Cerebellum (tissue), 4 donors: ENCODE measurements at places on chromosomes 5 and 9.

DNA sequence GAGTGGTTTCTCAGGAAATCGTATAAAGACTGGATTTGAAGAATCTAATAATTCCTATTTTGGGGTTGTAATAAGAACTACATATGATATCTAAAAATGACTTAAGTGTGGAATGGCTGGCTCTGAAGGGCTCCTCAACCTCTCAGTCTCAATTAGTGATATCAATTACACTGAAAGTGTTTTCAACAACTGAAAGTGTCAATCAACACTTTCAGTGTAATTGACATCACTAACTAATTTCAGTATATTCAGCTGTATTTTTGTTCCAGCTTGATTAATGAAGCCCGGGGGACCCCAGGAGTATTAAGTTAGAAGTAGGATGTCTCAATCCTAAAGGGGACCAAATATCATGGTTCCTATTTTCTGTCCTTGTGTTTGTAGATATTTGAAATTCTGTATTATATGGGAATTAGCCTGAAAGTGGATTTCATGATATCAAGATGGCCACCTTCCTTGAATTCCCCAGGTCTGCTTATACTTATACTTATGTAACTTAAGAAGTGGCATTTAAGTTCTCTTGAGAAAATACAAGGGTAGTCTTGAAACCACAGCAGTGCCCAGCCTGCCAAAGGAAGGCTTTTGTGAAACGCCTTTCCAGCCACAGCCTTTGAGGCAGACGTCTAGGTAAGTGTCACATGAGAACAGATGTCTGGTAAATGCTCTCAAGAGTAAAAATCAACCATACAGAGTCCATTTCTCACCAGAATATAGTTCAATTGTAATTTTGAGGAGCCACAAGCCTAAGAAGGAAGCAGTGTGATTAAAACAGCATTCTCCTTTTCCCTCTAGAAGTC is 4.6 kb downstream of the BASP1 start:
- DNase-seq: no peak

- no peak for DNase-seq
Observed at GRCh38 chr9:4509590-4509984, 19.3 kb downstream of the SLC1A1 start.

- no peak for DNase-seq
Observed at GRCh38 chr9:108652851-108653250, 202.9 kb downstream of the ACTL7B start.

DNA sequence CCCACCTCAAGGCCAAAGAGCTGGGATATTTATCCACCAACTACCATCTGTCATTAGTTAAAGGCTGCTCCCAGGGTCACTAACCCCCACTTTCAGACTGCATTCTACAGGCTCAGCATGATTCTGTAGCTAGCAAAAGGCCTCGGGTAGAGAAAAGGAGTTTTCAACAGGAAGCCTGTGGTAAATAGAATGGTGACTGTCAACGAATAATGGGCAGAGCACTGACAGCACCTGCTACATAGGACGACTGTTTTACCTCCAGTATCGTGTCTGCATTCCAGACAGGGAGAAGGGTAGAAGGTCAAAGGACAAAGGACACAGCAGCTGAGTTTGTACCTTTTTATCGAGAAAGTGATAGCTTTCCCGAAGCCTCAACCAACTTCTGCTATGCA is 20.3 kb downstream of the MFAP3 start:
- DNase-seq: no peak

GRCh38 chr5:53288511-53288910 is 179.0 kb upstream of the MOCS2 start:
- DNase-seq: no peak

DNA sequence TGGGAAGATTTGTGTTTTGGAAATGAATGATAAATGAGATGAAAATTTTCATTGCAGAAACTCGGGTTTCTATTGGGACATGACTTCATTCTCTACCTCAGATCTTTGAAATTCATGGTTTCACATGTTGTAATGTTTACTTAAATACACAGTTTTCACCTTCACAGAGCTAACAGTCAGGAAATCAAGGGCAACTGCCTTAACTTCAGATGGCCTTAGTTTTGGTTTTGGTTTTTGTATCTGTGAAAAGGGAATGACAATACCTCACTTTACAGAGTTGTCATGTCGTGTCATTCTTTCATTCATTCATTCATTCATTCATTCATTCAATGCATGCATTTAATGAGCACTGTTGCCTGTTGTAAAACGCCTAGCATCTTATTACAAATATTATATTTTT is 41.9 kb downstream of the NIM1K start:
- DNase-seq: no peak

GRCh38 chr9:74245866-74246497 is 251.2 kb upstream of the RORB start:
- no peak for DNase-seq

GRCh38 chr9:87963770-87964169 is 10.6 kb downstream of the CDK20 start:
- DNase-seq: no peak

- DNase-seq: no peak
Observed at GRCh38 chr5:65032250-65032649, 263.5 kb downstream of the CWC27 start.

GRCh38 chr5:10513501-10514442 is 50.1 kb upstream of the ANKRD33B start:
- no peak for DNase-seq

DNA sequence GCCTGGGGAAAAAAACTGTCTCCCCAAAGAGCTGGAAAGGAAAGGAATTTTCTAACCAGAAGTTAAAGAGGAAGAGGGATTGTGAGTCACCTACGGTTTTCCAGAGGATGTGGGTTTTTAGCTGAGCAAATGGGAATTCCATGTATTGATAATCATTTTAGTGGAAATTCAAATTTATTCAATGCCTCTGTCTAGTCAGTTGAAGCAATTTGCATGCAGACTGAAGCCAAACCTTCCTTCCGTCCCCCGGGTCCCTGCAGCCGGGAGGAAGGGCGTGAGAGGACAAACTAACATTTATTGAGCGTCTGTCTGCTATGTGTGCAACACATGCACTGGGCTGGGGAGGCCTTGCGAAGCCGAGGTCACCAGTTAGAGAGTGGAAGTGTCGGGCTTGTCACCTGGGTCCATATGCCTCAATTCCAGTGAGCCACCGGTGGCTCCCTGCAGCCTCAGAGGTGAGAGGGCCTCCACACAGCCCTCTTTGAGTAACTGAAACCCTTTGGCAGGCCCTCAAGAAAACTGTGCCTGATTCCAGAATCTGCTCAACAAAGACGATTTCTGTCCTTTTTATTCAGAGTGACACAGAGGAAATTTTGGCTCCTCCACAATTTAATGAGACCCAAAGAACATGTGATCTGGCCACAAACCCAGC is 70.3 kb downstream of the COL27A1 start:
- no peak for DNase-seq

DNA sequence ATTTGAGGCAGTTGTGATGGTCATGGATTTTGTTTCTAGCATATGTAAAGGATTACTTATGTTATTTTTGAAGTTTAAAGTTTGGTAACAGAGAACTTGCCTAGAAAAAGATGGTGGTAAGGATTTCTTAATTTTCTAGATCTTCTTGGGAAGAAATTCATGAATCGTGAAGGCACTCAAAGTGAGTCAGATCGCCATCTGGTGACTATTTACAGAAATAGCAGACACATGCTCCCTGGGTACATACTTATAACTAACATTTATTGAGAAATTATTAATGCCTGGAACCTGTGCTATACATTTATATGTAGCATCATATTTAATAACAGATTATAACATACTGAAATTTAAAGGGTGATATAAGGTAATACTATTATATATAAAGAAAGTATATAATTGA is 299.7 kb downstream of the IZUMO3 start:
- no peak for DNase-seq

- peak; percentile 36 for DNase-seq
Observed at GRCh38 chr9:79651251-79651795, 79.6 kb downstream of the TLE4 start.

- DNase-seq: no peak
Observed at GRCh38 chr9:79812099-79812498, 240.3 kb downstream of the TLE4 start.

- DNase-seq: no peak
Observed at GRCh38 chr9:6562871-6563430, 82.6 kb downstream of the GLDC start.
